Erythroblast (primary cell): ENCODE measurements at places on chromosomes 2 and 18.
A peak's percentile ranks its signal among the peaks of the same experiment; 100 is the strongest.

DNA sequence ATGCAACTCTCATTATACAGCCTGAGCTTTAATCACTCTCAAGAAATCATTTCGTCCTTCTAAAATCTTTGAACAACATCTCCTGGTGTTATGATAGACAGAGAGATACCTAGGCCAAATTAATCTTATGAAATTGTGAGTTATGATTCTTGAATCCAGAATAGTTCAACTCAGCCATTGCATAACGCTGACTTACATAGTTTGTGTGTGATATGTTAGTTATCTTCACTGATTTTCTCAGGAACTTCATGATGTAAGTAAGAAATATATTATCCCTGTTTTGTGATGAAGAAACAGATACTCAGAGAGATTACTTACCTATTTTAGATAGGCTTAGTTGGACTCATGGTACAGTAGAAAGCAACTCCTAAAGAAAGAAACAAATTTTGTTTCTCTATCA lies 684.4 kb downstream of the ZEB2 start:
- DNase-seq, result no peak

- DNase-seq, result no peak
These were observed 1732.3 kb upstream of the PIK3C3 start for GRCh38 chr18:40222776-40223175.

GRCh38 chr18:61699397-61700110 lies 193.3 kb downstream of the RNF152 start:
- DNase-seq, result no peak

DNA sequence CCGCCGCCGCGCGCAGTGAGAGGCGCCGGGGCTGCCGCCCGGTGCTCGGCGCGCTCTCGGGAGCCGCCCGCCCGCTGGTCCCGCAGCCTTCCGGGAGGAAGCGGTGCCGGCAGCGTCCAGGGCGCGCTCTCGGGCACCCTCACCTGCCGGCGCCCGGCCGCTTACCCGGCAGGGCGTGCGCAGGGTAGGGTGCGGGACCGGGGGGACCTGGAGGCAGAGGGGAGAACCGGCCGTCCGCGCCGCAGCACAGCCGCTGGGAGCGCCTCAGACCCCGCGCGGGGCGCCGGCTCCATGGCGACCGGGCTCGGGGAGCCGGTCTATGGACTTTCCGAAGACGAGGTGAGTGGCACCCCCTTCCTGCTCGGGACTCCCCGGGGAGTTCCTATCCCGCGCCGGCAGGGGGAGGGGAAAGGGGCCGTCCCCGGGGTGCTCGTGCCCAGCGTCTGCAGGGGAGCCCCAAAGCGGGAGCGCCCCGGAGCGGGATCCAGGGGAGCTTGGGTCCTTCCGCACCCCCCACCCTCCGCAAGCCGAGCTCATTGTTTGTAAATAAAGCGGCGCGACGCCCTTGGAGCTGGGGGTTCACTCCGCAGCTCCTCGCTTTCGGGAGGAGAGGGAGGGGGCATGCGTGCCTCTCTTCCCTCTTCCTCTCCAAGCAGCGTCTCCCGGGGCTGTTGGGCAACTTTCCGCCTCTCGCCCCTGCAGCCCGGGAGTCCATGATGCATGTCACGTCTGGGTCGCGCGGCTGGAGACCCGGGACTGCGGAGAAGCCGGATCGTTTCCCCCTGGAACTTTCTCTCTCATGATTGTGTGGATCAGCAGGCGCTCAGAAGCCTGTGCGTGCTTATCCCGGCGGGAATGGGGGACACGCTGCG lies 580 bp downstream of the NEDD4L start:
- DNase-seq, result peak; percentile 84

GRCh38 chr18:29147944-29148343 lies 971.0 kb upstream of the CDH2 start:
- peak; percentile 5 for DNase-seq

- DNase-seq, result no peak
These were observed 120.9 kb upstream of the RND3 start for GRCh38 chr2:150608341-150608740.

GRCh38 chr2:235066895-235067294 lies 115.1 kb downstream of the SH3BP4 start:
- no peak for DNase-seq

DNA sequence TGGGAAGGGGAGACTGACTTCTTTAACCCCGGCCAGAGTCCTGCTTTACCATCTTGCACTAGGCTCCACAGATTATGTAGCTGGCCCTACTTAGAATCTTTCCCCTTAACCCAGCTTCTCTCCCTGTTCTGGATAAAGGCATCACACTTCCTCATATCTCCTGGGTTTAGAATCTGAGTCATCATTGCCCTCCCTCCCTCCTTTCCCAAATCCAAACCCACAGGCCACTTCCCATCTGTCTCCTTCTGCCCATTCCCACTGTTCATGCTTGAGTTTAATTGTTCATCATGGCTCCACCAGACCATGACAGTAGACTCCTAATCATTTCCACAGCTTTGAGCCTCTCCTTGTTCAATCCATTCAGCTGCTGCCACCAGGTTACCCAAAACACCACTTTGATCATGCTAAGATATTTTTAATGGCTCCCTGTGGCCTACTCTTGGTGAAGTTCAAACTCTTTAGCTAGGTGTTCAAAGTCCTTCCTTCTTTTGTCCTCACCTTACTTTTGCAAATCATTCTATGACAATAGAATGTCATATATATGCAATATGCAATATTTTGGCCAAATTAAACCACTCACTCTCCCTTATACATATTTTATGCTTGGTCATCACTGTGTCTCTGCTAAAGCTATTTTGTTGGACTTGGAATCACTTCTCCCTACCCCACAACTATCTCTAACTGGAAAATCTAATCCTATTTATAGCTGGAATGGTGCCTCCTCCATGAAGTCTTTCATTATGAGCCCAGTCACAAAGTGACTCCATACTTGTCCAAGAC lies 5.5 kb downstream of the PDE11A start:
- DNase-seq, result no peak

DNA sequence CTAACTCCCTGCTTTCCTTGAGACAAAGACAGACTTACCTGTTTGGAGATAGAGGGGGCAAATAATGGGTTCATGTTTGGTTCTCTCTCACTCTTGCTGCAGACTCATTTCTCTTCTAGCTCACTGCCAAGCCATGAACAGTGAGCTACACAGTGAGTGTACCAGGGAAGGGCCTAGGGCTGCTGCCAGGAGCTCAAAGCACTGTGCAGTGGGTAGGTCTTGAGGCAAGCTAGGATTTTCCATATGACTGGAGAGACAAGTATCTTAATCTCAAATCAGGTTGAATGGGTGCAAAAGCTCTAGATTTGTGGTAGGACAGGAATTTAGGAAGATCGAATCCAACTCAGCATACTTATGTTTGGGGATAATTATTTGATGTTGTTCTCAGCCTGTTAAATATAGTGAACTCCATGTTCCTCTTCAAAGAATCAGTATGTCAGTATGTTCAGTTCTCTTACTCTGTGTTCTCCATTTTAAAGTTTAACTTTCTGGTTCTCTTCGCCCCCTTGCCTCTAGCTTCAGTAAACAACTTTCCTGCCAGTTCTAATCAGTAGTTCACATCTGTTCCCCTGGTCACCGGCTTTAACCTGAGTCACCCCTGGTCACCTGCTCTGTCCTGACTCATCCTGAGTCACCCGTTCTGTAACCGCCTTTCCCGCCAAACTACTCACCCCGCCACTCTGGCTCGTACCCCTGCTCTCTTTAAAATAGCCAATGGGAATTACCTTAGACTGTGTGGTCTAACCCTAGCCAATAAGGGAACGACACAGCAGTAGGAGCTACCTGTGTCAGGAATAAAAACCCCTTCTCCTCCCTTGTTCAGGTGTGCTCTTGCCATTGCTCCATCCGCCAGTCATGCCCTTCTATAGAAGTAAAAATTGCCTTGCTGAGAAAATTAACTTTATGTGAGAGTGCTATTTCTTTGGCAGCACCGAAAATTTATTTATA lies 21.9 kb downstream of the SLC25A52 start:
- peak; percentile 56 for DNase-seq

DNA sequence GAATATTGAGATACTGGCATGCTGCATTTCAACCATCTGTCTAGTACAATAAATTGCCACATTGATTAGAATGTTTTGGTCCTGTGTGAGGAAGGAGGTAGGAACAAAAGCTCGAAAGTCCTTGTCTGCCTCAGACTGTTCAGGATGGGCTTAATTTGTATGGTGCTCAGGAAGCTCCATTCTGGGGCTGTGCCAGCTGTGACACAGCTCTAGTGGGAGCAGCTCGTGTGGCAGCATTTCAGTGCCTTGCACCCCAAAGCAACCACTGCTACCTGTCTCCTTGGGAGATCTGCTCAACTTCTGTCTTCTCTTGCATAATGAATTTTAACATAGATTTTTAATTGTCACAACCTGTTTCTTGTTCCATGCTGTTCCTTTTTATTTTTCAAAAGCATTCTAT lies 144.4 kb upstream of the THUMPD2 start:
- DNase-seq, result no peak

- DNase-seq, result no peak
These were observed 101.2 kb downstream of the SETBP1 start for GRCh38 chr18:44781886-44782285.

DNA sequence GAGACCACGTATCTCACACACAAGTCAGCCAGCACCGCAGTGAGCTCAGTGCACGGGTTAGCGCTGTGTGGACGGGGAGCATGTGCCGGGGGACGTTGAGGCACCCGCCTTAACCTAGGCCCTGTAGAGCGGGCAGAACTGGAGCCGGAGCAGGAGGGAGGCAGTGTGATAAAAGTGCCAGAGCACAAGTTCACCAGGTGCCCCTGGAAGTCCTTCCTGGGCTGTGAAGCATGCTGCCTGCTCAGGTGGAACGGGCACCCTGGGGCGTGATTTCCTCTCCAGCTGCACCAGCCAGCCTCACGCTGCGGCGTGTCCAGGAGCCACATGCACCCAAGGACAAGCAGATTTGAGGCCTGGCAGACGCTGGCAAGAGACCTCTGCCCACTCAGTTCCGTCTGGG lies 50.3 kb downstream of the ITGB1BP1 start:
- DNase-seq, result no peak

DNA sequence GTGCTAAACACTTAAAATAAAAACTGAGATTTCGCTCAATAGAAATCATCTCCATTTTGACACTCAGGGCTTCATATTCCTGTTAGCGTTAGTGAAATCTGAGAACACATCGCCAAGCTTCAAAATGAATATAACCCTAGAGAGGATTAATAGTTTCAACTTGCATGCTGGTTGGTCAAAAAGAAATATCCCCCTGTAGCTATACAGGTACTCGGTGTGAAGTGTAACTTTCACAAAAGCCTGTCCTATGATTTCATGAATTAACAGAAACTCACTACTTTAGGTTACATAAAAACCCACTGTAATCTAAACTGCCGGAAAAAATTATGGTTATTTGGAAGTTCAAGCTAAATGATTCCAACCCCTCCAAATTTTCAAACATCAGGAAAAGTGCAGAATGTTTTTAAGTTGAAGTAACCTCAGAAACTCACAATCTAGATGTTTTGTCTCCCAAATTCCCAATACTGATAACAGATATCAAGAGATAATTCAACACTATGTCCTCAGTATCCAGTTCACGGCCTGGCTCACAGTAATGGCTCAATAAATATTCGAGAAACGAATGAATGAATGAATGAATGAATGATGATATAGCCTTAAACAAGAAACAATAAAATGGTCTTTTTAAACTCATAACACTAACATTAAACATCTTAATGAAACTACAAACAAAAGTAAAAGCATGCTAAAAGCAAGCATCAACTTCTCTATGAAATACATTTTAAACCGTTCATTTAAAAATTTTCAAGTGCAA lies 2.5 kb downstream of the TLK1 start:
- DNase-seq, result no peak

DNA sequence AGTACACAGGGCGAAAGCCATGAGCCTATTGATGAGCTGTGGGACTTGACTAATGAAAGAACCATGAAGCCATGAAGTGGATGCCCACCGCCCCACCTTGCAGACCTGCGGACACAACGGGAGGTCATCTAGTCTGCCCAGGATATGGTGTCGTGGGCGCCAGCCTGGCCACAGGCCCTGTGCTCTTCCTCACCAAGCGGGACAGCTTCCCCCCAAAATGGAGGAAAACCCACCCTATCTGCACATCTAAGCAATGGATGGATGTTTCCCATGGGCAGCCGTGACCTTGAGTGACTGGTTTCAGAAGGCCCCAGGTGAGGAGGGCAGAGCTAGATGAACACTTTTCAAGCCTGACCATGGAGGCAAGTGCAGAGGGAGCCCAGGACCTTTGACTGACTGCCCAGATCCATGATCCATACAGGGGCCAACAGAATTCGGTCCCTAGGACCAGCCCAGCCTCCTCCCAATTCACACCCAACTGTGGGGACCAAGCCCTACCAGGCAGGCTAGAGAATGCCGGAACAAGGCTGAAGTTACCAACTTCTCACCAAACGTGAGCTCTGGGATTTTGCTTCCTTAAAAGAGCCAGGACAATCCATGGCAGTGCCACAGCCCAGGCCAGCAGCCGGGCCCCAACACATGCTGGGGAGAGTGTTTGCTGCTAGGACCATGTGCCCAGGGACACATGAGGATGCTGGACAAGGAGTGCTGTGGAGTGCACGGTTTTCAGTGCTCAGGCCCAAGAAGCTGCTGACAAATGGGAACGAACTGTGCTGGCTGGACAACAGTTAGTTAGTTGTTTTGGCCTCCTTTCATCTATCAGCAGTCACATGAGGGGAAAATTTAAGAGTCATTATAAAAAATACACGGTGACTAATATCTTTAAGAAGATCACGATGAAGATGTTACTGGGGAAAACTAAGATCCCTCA lies 249.4 kb downstream of the HDAC4 start:
- DNase-seq, result no peak

DNA sequence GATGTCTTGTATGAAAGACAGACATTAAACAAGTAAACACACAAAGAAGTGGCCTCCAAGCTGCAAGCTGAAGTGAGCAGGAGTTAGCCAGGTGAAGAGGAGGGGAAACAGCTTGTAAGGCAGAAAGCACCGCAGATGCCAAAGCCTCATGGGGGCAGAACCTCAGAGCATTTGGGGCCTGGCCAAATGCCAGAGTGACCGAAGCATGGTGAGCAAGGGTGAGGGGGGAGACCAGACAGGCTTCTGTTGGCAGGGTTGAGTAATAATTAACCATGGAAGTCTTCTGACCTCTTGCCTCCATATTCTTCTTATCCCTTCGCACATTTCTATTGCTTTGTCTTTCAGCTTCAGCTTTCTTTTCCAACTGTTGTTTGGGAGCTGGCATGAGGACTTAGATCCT lies 5.6 kb downstream of the QPCT start:
- no peak for DNase-seq
